ENCODE measurements at places on chromosomes 4 and X. TPM values are rescaled to one million over a fixed set of nuclear protein-coding genes. Genes with fewer than 3 reads are reported as not detected.

Gene GLRA2
- not detected for total RNA-seq

Gene MAGEA11
- total RNA-seq: not detected

Gene TCP11X1
- not detected for total RNA-seq

Gene ZNF157
- not detected for total RNA-seq

Gene SOD3
- total RNA-seq: 0.34 TPM

Gene SPARCL1
- 0.31 TPM for total RNA-seq

Gene LEF1
- total RNA-seq: 163 TPM

Gene STARD8
- 15.0 TPM for total RNA-seq

Data from melanocyte of skin (primary cell).